Stimulated activated CD4-positive, alpha-beta T cell treated with anti-CD3 and anti-CD28 coated beads, Interleukin-15, amount 100 ng/mL, for 1 hour (primary cell): ENCODE measurements at places on chromosomes 11 and 22.

- DNase-seq, result no peak
Measured at GRCh38 chr11:65898656-65899355, 1.4 kb downstream of the FOSL1 start.

GRCh38 chr11:76644591-76644990 lies 26.0 kb downstream of the LRRC32 start:
- no peak for DNase-seq

- no peak for DNase-seq
Measured at GRCh38 chr22:39149915-39150847, 2.3 kb downstream of the CBX7 start.

GRCh38 chr11:27837895-27838563 lies 137.8 kb upstream of the BDNF start:
- no peak for DNase-seq

DNA sequence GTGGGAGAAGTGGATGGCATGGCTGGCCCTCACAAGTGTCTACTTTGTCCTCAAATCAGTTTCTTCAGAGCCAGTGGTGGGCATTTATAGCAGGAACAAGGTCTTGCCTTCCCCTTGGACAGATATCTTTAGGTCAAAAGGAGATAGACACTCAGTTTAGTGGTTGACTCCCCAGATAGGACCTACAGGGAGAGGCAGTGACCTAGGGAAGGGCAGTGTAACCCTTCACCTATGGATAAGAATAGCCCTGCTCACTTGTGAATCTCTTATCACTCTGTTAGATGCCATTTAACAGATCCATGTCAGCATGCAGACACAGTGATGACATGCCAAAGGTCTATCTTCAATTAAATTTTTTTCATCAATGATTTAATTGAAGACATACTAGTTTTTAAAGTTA lies 11.0 kb downstream of the BCO2 start:
- DNase-seq, result no peak

DNA sequence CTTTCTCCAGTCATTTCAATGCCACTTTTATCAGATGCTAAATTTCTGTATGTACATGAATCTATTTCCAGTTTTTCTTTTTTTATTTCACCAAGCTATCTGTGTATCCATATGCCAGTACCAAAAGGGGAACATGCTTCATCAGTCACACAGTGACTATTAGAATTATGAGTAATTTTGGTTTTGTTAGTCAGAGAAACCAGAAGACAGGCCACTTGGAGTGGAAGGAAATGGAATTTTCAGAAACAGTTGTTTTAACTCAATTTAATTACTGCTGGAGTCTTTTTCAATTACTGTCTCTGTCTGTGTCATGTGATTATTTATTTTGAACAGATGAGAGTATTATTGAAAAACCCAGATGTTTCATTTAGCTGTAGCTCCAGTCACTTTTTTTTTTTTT lies 84.6 kb upstream of the ANO3 start:
- DNase-seq, result no peak

GRCh38 chr11:98955551-98955950 lies 65.2 kb upstream of the CNTN5 start:
- DNase-seq, result no peak

GRCh38 chr11:112221274-112221835 lies 4.9 kb upstream of the PTS start:
- no peak for DNase-seq

DNA sequence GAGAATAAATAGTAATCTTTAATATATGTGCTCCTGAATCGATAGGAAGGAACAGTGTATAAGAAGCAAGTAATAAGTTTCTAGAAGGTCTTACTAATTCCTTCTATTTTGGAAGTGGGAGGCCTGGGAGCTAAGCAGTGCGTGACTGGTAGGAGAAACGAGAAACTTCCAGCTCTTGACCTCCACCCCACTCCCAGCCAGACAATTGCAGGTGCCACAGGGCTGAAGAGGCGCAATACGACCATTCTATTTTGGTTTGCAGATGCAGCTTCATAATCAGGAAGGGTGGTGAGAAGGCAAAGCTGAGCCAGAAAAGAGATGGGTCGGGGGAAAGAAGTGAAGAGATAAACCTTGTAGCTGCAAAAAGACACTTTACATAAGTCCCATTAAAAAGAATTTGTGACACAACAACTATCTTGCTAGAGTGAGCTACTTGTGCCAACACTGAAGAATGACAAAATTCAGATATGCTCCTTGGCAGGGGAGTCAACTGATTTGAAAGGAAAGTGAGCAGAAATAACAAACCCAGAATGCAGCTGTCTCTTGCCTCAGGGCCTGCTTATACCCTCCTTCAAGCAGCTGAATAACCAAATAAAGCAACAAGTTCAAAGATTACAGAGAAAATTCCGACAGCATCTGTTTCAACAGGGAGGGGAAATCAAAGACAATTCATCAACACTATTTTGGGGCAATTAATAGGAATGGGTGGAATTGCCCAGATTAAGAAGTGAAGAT lies 35.1 kb downstream of the GRIA4 start:
- DNase-seq, result no peak

DNA sequence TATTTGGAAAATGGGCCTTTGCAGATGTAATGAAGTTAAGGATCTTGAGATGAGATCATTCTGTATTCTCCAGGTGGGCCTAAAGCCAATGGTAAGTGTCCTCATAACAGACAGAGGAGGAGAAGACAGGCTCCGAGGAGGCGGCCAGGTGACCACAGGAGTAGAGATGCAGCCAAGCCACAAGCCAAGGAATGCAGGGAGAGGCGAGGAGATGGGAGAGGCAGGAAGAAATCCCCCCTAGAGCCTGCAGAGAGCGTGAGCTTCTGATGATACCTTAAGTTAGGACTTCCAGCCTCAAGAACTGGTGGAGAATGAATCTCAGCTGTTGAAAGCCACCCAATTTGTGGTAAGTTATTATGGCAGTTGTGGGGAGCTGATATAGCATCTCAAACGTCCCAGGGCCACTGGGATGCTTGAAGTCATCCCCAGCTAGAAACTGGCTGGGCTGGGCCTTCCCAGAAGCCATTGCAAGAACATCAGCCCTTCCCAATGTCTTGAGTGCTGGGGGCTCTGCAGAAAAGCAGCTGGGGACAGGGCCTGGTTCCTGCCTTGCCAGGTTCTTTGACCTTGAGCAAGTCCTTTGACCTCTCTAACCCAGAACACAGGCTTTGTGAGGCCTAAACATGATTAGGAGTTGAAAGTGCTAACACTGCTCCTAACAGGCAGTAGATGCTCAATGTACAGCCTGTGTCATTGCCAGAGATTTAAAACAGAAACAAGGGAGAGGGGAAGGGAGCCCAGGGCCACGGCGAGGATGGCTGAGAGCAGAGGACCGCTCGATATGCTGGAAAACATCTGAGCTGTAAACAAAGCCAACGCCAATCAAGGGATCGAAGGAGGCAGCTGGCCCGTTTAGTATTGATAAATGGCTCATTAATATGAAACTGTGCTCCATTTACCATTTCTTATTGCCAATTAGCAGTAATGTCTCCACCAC lies 632.3 kb downstream of the TBC1D22A start:
- DNase-seq, result no peak

GRCh38 chr11:59028105-59028504 lies 58.0 kb upstream of the GLYATL1B start:
- DNase-seq, result no peak

DNA sequence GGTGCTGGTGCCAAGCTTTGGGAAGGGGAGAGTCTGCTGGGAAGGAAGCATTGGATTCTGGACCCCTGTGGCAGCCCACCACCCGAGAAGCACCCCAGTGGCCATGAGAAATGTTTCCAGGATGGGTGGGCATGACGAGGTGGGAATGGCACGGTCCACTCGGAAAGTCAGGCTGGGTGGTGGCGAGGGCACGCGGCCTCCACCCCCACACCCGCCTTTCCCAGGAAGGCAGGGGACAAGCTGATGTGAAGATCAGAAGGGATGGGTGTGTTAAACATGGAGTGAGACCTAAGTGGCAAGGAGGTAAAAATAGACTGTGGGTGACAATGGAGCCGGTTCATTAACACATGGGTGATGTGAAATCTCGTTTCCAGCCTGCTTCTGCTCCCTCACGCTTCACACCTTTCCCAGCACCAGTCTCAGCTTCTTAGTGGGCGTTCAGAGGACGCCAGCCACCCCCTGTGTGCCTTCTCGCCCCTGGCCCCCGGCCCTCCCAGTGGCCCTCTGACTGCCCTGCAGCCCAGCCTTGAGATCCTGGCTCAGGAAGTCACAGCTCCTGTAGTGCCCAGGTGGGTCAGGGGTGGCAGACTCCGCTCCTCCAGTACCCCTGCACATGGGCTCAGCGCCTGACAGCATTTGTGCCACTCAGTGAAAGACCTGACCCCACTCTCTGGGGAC lies 27.6 kb downstream of the LRRC10B start:
- DNase-seq, result no peak

DNA sequence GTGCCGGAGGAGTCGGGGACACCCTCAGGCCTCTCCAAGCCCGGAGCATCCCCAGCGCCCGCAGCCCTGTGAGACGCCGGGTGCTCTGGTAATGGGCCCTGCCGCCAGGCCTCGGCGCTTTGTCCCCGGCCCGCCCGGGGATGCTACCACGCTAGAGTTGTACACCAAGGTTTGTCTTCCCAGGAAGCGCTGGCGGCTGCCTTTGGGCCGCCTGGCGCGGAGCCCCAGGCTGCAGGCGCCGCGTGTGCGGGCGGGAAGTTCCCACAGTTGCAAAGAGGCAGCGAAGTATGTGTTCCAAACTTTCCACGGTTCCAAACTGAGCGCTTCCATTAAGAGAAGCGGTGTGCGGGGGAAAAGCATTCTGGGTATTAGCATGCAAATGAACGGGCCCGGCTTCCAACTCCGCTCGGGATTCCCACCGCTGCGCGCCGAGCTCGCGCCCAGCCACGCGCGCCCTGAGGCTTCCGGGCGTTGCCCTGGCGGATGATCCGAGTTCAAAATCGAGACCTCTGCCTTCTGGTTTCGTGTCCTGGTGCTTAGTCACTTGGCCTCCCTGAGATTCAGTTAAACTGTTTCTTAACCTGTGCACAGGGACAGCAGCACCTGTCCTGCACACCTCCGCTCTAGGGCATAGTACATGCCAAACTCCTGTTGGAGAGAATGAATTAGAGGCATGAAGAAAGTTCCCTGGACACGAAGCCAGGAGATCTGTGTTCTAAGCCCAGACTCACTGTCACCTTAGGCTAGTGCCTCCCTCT lies 1.3 kb upstream of the PATZ1 start:
- DNase-seq, result peak; percentile 59

DNA sequence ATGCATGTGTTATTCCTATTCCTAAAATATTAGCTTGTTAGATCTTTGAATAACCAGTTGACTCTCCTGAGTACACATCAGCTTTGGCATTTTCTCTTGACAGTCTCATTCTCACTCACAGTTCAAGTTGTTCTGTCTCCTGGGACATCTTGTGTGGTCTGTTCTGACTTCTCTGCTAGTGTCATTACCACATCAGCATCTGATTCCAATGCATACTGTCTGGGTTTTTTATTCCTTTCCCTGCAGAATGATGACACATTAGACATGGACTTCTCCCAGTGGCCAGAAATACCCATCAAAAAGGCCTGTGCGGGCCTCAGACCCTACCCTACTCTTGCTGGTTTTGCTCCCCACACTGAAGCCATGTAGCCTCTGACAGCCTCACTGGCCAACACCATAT lies 2.7 kb downstream of the ZNF74 start:
- DNase-seq, result no peak

GRCh38 chr22:28016781-28017557 lies 97.9 kb upstream of the PITPNB start:
- no peak for DNase-seq

GRCh38 chr11:69588270-69588669 lies 52.7 kb upstream of the CCND1 start:
- DNase-seq, result no peak

DNA sequence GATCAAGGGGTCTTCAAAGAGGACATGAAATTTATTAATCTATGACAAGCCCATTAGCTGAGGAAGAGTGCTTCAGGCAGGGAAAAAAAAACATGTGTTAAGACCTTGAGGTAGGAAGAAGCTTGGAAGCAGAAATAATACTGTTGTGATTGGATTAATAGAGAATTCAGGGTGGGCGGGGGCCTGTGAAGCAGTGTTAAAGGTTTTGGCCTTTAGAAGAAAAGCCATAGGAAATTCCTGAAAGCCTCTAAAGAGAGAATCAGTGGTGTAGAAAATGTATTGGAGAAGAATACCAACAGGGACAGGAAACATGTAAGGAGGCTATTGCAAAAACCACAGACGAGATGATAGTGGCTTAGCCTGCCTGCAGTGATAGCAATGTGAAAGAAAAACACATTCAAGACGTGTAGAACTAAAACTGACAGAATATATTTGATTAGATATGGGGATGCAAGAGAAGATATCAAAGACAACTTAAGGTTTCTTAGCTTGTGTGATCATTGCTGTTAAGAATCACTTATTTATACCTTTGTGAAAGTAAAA lies 404.4 kb upstream of the ANO3 start:
- DNase-seq, result no peak

DNA sequence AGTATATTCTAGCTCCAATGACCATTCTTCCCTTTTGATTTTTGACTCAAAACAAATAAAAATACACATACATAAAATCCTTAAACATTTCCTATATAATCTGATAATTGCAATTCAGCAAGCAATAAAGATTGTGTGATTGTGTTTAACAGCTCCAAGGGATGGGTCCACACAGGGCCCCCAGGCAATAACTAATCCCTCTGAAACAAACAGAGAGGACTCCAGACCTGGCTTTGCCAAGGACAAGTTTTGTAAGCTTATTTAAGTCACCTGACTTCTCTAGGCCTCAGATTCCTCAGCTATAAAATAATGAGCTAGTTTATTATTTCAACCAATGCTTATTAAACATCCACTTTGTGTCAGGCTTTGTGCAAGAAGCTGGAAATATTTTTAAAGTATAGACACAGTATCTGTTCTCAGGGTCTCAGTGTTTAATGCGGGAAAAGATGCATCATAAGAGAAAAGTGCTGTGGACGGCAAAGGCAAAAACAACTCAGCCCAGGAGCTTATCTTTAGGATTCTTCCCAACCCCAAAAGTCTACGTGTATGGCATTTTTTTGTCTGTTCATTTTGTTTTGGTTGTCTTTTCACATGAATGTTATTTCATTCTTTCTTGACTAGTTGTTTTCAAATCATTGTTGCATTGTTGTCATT lies 20.1 kb downstream of the FZD4 start:
- DNase-seq, result no peak

DNA sequence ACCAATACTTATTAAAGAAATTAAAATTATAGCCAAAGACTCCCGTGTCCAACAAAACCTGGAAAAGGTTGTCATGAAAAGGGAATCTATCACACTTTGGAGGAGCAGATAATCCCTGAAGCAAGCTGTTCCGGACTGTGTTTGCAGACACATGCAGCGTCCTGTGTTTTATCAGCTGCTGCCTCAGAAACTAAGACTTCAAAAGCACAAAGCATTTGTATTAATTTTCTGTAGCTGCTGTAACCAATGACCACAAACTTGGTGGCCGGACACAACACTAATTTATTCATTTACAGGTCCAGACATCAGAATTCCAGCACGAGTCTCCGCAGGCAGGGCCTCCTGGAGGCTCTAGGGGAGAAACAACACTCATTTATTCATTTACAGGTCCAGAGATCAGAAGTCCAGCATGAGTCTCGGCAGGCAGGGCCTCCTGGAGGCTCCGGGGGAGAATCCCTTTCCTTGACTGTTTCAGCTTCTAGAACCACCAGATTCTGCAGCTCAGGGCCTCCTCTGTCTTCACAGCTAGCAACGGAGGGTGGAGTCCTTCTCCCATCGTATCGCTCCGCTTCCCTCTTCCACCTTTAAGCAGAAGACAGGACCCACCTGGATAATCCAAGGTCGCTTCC lies 465.3 kb downstream of the BRD1 start:
- no peak for DNase-seq

- no peak for DNase-seq
Measured at GRCh38 chr22:44192098-44192815, 11.5 kb downstream of the PARVG start.

- DNase-seq, result no peak
Measured at GRCh38 chr11:33735271-33736147, 714 bp downstream of the CD59 start.
